ENCODE measurements at places on chromosomes 3 and 15.

GRCh38 chr3:59450437-59450836 lies 400.6 kb upstream of the CFAP20DC start:
- no peak for DNase-seq

GRCh38 chr15:77921664-77922063 lies 155.8 kb downstream of the TBC1D2B start:
- no peak for DNase-seq

- peak; percentile 19 for DNase-seq
Observed at GRCh38 chr3:97957617-97958311, 14.5 kb downstream of the RIOX2 start.

GRCh38 chr3:3209714-3210113 lies 30.2 kb upstream of the CRBN start:
- DNase-seq: no peak

DNA sequence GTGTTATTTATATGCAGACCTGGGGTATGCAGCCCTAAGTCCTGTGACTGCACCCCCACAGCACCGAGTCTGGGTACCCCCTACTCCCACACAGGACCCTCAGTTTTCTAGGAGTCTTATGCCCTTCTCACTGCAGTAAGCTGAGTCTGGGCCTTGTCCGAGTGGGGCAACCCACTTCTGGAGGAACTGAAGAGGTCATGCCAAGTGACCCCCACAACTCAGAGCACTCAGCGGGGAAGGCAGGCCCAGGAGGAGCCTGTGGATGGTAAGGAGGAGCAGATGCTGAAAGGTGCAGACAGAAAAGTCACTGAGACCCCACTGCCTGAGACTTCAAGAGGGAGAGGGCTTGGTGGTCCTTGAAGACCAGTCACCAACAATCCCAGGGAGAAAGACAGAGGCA lies 56.1 kb upstream of the FGD5 start:
- DNase-seq: no peak

DNA sequence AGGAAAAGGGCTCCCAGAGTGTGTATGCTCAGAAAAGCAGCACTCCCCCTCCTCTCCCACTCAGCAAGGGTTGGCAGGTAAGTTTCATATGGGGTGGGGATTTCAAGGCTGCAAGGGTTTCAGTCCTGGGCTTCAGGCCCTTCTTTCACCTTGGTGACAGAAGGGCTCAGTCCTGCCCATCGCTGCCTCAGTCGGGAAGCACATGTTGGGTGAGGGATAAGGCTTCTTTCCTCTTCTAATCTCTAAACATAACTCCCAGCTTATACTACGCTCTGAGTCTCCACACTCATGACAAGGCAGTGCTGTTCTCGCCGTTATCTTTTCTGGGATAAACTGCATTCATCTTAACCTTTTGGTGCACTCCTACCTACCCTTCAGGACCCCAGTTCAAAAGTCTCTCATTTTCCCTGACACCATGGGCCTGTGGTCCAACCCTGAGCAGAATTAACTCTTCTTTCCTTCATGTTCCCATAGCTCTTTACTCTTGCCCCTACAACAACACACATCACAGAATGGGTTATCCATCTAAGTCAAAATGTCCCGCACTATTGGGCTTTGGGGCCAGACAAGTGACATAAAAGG lies 17.0 kb downstream of the RAB43 start:
- DNase-seq: no peak

DNA sequence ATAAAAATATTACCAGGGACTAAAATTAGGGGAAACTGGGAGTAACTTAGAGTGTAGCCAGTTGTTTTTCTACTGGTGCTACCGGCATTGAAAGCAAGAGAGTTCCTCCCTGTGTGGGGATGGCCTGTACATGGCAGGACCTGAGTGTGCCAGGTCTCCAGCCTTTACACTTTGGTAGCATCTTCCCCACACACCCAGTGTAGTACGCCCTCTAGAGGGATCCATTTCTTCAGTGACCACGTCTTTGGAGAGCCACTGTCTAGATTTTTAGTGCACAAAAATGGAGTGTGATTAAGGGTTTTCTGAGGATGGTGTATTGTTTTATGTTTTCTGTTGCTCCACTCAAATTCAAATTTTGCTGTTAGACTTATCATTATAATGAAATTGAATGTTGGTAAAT lies 507.0 kb upstream of the TPRG1 start:
- DNase-seq: no peak

DNA sequence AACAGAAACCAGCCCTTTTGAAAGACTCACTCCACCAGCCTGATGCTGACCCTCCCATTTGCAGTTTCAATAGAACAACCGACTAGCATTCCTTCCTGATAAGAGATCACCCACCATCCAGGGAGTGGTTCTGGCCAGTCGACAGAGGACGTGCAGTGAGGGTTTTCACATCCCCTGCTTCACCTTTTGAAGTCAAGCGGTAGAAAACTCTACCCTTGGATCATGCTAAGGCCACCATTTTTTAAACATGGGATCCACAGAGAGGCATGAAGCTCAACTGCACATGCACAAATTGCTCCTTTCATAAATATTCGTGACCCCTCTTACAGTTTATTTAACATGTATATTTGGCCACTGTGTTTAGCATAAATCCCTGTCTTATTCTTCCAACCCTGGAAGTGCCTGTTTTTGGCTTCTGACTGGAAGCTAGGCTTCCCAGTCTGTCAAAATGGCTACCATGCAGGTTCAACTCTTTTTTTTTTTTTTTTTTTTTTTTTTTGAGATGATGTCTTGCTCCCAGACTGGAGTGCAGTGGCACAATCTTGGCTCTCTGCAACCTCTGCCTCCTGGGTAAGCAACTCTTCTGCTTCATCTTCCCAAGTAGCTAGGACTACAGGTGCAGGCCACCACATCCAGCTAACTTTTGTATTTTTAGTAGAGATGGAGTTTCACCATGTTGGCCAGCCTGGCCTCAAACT lies 1.0 kb upstream of the THUMPD3 start:
- no peak for DNase-seq

DNA sequence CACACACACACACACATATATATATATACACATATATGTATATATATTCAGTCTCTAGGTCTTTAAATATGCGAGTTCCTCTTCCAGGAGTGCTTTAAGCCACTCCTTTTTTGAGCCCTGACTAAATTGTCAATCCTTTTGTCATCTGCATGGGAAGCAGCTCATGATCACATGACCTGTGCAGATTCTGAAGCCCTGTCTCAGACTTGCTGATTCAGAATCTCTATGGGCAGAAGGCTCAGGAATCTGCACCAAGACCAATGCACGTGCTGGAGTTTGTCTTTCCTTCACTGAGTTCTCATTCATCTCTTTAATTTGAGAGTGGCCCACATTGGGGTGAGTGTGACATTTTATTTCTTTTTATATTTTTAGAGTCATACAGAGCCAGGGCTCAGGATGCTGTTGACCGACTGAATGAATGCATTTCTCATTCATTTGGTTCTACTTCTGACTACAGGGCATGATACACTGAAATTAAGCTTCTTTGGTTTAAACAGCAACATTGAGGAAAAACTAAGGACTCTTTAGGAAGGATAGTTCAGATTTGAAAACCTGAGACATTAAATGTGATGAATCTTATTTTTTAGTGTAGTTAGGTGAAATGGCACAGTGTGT lies 307.5 kb downstream of the EDEM1 start:
- no peak for DNase-seq

- no peak for DNase-seq
Observed at GRCh38 chr3:181660337-181660736, 51.4 kb upstream of the SOX2 start.

DNA sequence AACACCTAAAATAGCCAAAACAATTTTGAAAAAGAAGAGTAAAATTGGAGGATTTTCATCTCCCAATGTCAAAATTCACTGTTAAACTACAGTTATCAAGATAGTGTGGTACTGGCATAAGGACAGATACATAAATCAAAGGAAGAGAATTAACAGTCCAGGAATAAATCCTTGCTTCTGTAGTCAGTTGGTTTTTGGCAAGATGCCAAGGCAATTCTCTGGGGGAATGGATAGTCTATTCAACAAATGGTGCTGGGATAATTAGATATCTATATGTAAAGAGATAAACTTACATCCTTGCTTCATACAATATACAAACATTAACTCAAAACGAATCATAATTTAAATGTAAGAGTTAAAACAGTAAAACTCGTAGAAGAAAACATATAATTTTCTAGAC lies 57.9 kb upstream of the SELENOK start:
- peak; percentile 64 for DNase-seq

DNA sequence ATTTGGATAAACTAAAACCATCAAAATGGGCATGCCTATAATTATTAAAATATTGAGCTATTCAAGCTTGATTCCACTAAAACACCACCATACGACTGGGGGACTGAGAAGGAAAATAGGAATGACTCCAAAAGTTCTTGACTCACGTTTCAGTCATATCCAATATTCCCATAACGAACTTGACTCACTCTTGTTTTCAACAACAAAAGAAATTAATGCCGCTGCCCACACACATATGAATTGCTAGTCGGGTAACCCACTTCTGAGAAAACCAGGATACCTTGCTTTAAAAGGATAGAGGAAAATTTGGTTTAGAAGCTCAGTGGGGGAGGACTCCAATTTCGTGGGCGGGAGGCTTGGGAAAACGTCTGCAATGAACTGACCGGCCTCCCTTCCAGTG lies 5.2 kb downstream of the HTR3C start:
- no peak for DNase-seq

DNA sequence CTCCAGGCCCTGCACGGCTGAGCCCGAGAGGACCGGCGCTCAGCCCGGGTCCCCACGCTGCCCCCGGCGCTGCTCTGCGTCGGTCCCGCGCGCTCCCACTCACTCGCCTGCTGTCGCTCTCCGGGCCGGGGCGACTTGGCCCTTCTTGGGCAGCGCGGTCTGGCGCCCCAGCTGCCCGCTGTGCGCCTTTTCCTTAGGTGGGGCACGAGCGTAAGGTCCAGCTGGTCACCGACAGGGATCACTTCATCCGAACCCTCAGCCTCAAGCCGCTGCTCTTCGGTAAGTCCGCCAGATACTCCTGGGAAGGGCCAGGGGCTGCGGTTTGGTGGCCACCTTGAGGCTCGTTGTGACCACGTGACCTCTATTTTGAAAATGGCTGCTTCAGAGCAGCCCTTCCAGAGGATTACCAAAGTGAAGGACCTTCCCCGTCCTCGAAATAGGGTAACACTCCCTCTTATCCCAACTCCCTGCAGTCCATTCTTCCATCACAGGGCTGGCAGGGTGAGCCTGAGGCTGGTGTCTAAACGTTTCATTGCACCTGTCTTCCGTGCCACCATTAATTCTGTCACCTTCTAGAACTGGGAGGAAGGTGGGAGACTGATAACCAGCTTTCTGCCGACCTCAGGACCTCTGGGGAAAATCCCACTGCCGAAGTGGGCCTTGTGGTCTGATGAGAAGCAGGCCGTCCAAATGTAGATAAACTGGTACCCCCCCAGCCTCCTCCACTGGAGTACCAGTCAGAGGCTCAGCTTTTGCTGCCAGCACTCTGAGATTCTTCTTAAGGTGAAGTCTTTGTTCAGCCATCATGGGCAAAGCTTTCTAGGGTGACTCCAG lies 812 bp downstream of the P4HTM start:
- DNase-seq: no peak

DNA sequence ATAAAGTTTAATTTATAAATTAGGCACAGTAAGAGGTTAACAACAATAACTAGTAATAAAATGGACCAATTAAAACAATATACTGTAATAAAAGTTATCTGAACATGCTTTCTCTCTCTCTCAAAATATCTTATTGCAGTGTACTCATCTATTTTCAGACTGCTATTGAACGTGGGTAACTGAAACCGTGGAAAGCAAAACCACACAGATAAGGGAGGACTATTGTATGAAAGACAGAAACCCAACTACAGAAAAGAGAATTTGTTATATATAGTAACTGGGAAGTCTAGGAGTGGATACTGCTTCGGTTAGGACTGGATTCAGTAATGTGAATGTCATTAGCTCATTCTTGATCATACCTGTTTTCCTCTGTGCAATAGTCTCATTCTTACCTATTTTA lies 119.3 kb upstream of the DAZL start:
- DNase-seq: no peak

DNA sequence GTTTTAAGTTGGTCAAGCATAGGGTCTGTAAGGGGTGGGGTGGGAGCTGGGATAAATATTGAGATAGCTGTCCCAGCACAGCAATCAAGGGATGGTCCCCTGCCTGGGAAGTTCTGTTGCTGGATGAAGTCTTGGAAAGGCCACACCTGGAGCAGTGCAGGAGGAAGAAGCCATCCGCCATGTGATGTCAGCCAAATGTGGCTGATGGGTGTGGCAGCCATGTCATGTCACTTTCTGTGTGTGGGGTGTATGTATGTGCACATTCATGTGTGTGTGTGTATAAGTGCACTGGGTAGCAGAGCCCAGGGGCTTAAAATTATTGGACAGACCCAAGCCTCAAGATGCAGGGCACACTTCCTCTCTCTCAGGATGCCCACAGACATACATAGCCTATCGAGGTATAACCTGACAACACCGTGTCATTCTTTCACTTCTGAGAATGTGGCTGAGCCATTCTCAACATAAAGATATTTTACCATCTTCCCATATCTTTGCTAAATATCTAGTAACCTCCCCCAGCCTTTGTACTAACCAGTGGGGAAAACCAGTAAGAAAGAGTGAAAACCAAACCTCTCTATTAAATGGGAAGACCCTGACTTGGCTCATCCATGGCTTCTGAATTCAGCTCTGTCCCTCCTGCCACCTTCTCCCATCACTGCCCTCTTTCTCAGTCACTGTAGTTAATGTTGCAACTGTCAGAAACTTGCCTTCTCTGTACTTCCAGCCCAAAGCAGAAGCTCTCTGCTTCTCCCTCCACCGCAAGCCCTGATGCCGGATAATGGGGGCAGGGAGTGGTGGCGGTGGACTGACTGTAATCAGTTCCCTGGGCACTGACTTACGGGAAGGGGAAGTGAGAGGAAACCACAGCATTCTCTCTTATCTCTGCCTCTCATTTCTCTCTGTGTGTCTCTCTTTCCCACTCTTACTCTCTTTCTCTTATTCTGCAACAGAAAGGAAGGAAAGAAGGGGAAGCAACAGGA lies 11.2 kb downstream of the TNFSF10 start:
- no peak for DNase-seq

GRCh38 chr3:101896083-101896757 lies 46.9 kb downstream of the NFKBIZ start:
- no peak for DNase-seq

GRCh38 chr3:40109641-40110490 lies 199.6 kb upstream of the EIF1B start:
- DNase-seq: peak; percentile 2

- peak; percentile 65 for DNase-seq
Observed at GRCh38 chr3:180036092-180036670, 556 bp downstream of the PEX5L start.

GRCh38 chr15:101187820-101188636 lies 63.8 kb downstream of the CHSY1 start:
- DNase-seq: no peak

DNA sequence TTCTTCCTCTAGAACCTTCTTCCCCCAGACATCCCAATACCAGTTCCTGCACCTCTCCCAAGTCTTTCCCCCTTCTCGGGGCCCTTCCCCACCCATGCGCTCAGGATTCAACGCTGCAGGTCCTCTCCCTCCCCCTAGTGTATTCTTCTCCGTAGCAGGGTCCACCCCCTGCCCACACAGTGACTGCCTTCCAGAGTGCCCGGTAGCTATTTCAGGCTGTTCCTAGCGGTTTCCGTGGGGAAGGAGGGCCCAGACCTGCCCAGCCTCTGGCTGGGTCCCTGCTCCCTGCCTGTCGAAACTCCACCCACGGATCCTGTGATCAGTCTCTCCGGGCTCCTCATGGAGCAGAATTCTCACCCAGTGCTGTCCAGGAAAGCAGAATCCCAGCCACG lies 45.2 kb upstream of the SEC61A1 start:
- DNase-seq: no peak

GRCh38 chr3:108724101-108724500 lies 33.1 kb downstream of the RETNLB start:
- DNase-seq: no peak

GRCh38 chr3:28799084-28799483 lies 450.5 kb upstream of the AZI2 start:
- no peak for DNase-seq

GRCh38 chr3:184914628-184915027 lies 102.7 kb downstream of the VPS8 start:
- DNase-seq: no peak
